ENCODE measurements at places on chromosomes 2 and 18.

GRCh38 chr18:25235401-25236042 is 116.4 kb downstream of the ZNF521 start:
- no peak for DNase-seq

DNA sequence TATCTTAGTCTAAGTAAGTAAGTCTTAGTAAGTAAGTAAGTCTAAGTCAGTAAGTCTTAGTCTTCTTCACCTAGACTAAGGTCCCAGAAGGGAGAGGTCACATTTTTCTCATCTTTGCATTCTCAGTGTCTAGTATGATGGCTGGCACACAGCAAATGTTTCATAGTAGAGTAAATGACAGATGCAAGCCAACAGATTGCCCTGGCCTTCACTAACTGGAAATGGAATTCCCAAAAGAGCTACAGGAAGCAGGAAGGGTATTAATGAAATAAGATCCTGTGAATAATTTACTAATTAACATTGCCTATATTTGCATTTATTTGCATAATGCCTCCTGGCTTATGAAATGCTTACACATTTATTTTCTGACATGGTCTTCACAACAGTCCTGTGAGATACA is 221.6 kb downstream of the RAD51AP2 start:
- DNase-seq = no peak

DNA sequence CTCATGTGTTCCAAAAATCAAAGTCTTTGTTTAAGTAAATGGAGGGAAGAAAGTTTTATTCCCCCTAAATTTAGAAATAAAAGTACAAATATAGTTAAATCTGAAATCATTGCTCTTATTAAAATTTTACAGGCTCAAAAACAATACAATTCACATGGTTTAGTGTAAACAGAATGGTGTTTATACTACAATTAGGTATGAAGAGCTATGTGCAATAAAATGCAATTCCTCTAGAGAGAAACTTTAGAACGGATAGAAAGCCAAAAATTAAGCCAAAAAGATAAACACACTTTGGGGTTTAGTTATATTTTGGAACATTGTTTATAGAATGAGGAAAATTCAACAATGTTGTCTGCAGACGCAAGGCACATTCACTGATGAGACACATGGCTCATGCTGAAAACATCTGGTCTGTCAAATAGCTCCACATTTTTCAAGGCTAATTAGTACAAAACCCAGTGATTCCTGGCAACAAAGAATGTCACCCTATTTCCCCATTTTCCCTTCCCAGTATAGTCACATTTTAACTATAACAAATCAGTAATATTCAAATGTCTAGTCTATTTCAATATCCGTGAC is 103.3 kb downstream of the EXOC6B start:
- no peak for DNase-seq

- no peak for DNase-seq
These were observed 11.3 kb upstream of the TMEM214 start for GRCh38 chr2:27021253-27022049.

DNA sequence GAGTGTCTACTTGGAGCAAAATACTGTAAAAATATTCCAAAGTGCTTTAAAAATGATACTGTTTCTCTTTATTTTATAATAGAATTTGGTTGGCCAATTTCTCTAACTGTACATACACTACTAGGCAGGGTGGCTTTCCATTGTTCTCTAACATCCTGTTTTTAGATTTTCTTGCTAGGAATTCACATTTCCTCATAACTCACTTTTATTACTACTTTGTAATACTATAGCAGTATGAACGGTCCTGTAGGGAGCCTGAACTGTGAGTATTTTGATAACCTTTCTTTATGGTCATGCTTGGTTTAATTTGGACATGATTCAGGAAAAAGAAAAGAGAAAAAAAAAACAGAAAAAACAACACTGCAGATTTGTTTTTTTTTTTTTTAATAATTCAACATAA is 37.8 kb downstream of the GCG start:
- DNase-seq = no peak

- no peak for DNase-seq
These were observed 849 bp upstream of the VRK2 start for GRCh38 chr2:58045580-58046334.

DNA sequence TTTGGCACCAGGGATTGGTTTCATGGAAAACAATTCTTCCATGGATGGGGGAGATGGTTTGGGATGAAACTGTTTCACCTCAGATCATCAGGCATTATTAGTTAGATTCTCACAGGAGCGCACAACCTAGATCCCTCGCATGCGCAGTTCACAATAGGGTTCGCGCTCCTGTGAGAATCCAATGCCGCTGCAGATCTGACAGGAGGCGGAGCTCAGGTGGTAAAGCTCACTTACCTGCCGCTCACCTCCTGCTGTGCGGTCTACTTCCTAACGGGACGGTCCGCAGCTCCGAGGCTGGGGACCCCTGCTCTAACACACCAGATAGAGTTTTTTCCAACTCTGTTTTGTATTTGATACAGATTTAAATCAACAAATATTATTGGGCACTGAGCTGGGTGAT is 286.5 kb downstream of the MTX2 start:
- no peak for DNase-seq

DNA sequence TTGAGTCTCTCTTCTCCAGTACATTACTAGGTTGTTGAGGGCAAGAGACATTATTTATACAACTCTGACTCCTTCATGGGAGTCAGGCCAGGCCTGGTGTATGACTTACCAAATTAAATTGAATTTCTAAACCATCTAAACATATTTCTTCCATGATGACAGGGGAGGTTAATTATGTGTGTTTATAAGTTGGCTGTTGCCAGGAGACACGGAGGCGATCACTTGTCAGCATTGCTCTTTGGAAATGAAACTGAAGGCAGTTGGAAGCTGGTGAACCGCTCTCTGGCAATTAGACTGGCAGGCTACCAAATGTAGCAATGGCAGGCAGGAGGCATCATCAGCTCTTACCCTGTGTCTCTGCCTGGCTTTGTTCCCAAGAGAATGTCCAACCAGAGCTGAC is 241.4 kb downstream of the KCNS3 start:
- DNase-seq = no peak

GRCh38 chr2:31031132-31031706 is 107.0 kb downstream of the GALNT14 start:
- no peak for DNase-seq

DNA sequence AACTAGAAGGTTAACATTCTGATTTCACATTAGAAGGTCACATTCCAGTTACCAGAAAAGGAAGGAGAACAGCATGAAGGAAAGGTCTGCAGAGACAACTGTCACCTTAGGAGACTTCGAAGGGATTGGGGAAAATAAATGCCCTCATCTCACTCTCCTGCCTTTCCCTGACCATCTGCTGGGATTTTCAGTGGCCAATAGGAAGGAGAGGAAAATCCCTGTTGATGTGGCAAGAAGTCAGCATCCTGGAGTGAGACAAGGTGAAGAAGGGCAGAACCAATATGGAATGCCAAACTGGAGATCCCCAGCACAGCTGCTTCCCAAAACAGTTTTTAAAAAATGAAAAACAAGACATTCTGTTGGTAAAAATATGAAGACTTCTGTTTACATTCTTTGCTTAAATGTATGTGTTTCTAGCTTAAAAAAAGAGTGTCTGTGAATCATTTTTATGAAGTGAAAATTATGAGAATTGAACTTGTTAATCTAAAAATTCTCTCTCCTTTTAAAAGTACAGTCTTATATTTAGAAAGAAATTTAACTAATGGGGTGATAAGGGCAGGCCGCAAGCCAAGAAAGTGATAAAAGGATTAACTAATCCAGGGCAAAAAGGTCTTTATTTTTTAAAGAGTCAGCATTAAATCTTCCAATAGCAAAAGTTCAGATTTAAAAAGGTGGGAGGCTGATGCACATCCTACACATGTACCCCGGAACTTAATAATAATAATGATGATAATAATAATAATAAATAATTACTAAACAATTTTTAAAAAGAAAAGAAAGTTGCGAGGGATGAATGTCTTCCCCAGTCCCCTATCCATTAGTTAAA is 160.6 kb upstream of the DOK6 start:
- DNase-seq = no peak

DNA sequence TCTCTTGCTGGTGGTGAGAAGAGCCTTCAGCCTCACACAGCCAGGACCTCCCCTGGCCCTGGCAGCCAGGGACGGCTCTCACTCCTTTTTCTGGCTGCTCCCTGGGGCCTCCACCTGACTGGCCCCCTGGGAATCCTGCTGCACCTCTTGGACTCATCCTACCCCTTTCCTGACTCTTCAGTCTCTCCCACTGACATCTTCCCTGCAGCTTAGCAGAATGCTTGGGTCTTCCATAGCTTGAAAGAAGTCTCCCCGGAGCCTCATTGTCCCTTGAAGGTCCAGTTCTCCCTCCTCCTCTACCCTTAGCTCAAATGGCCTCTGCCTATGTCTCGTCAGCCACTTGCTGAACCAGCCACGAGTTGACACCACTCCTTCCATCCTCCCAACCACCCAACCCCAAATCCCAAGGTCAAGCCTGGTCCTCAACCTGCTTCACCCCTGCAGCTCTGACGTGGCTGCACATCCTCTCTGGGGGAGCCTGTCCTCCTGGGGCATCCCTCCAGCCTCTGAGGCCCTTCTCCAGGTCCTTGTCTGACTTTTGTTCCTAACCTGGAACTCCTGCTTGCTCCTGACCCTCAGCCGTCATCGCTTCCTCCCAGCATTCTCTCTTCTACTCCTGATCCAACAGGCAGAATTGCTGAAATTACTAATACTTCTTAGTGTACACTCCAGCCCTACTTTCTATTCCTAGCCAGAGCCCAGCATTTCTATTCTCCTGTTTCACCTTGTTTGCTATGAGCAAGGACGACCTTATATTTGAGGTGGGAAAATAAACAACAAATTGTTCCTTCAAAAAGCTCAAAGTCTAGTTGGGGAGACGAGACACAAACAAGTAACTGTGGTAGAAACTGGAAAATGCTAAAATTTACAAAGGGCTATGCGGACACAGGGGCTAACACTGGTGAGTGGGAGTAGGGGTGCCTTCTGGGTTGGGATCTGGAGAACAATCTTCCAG is 68.7 kb upstream of the MGAT4A start:
- no peak for DNase-seq

DNA sequence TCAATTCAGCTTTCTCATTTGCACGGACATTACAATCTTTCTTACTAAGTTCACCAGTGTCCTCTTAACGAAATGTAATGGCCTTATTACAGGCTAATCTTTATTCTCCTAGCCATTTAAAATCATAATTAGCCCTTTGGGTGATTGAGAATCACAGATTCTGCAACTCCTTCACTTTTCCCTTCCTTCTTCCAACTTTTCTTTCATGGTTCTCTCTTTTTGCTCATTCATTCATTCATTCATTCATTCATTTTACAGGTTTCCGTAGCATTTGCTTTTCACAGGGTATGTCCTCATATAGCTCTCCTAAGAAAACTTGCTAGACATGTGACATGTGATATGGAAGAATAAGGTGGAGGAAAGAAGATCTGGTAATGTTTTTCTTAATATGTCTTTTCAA is 16.0 kb downstream of the TBR1 start:
- no peak for DNase-seq

GRCh38 chr2:95077530-95077825 is 44.1 kb downstream of the MRPS5 start:
- no peak for DNase-seq

GRCh38 chr18:58495207-58495606 is 133.7 kb downstream of the ALPK2 start:
- no peak for DNase-seq
